Substantia nigra (tissue), 51 donors: ENCODE measurements at places on chromosomes 2 and 18.
A peak's percentile ranks its signal among the peaks of the same experiment; 100 is the strongest.

DNA sequence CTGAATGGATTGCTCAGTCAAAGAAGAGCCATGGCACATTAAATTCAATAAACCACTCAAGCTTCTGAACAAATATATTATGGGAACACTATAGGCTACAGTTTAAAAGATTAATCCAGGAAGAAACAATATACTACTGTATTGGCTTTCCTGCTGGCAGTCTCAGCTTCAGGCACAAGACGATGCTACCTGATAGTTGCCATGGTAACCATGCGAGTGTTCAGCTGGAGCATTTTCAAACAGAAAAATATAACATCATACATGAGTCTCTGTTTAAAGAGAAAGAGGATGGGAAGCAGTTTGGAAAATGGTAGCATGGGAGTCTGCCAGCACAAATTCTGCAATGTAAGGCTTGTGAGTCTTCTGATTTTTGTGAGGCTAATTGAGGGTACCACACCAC is 65.9 kb upstream of the CPO start:
- no peak for DNase-seq

- no peak for DNase-seq
Observed at GRCh38 chr18:8052237-8052701, 485.2 kb downstream of the PTPRM start.

DNA sequence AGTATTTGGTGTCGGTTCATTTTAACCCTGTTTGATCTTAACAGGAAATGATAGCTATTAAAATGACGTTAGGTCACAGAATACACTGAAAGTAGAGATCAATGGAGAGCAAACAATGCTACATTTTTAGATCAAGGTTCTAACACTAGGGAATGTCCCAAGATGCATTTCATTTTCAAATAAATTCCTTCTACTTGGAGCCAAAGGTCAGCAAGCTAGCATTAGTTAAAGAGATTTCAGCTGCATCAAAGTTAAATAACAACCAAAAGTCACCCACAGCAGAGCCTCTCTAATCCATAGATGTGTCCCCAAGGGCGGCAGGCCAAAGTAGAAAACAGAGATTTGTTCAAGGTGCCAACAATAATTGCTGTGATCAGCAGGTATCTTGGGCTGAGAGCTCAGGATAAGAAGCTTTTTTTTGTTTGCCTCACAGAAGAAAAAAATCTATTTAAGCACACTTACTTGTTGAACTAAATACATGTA is 1233.6 kb upstream of the TMEFF2 start:
- DNase-seq, result no peak

DNA sequence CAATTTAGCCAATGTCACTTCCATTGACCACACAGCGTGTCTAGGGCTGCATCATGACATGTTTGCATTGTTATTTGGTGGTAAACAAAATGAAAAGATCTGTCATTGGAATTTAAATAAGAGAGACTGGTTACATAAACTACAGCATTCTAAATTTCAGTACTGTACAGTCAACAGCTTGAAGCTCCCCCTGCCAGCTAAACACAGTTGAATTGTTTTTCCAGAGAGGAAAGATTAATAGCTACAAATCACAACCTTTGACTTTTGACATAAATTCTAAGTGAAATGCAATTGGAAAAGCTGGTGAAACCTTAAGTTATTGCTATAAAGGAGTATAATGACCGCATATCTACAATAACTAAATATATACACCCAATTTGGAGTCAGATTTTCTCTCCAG is 1600.0 kb upstream of the ACVR2A start:
- no peak for DNase-seq

DNA sequence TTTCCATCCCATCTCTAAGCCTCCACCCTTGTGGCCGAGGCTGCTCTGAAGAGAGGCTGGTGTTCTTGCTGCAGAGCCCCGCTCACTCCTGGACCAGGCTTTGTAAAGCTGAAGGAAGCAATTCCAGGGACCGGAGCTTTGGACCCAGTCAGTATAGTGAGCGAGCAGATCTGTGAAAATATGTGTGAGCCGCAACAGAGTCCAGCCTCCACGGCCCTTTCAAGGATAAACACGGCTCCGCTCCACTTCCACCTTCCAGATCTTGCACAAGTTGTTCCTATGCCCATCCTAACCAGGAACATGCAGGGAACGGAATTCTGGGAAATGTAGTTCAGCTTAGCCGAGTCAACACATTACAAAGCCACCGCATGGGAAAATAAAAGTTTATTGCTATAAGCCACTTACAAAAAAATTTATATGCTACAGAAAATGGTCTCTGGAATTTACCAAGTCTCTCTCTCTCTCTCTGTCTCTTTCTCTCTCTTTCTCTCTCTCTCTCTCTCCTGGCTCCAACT is 151.7 kb upstream of the ZNF521 start:
- DNase-seq, result peak; percentile 27

- no peak for DNase-seq
Observed at GRCh38 chr18:39846265-39846664, 2108.8 kb upstream of the PIK3C3 start.

- no peak for DNase-seq
Observed at GRCh38 chr2:118372886-118373830, 284.9 kb downstream of the INSIG2 start.
